Caco-2 (cell line): ENCODE measurements at places on chromosomes 5 and 9. TPM values are rescaled to one million over a fixed set of nuclear protein-coding genes. Genes with fewer than 3 reads are reported as not detected.

GRCh38 chr9:103942651-103943050 is 151.5 kb upstream of the SMC2 start:
- no peak for DNase-seq

The HTR4 gene
- total RNA-seq = not detected in 2 replicates

DNA sequence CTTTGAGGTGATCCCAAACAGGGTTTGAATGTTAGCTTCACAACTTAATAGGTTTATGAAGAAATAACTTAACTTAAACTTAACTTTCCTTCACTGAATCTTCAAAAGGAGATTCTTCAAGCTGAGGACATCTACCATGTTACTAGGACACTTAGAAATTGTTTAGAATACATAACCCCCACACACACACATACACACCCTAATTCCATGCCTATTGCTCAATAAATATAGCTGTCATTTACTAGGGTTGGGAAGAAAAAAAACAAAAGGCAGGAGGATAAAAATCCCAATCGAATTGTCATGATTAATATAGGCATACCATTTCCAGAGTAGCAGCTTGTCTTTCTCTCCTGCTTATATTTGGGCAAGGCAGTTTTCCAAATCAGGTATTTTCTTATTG is 68.3 kb downstream of the ALDH1A1 start:
- DNase-seq = no peak

The PCDHB14 gene
- total RNA-seq = 0.41 and 0.44 TPM in 2 replicates

- no peak for DNase-seq
These were observed 256.5 kb upstream of the CLINT1 start for GRCh38 chr5:158115468-158115867.

GRCh38 chr9:28234133-28234893 is 661.0 kb upstream of the C9orf72 start:
- no peak for DNase-seq

GRCh38 chr9:109590966-109591365 is 92.9 kb upstream of the PTPN3 start:
- DNase-seq = no peak

The SUSD3 gene
- total RNA-seq = 2.2 and 2.9 TPM in 2 replicates

DNA sequence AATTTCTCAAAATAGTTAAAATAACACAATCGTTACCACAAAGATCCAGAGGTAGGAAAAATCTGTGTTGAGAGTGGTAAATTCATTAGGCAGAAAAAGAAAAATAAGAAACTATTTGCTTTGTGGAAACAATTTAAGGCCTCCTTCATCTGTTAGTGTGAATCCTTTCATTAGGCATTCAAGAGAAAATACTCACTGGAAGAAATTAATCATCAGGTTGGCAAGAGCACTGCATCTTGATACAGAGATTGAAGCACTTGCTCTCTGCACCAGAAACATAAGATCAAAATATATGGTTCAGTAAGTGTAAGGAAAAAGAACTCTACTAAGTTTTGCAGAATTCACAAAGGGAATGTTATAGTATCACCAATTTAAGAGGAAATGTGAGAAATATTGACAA is 44.4 kb downstream of the TTC39B start:
- no peak for DNase-seq

DNA sequence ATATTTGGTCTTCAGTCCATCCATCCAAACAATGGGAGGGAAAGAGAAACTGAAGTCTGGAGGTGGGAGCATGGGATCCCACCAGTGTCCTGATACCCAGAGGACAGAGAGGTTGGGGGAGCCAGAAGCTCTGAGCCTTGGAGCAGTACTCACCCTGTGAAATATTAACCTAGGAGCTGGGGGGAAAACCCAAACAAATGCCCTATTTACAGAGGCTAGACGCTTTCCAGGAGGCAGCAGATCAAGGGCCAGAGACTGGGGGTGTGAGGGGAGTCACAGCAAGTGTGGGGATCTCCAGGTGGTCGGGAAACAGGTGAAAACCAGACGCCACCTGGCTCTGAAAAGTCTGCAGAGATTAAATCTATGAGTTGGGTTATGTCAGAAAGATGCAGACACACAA is 6.2 kb downstream of the ZER1 start:
- no peak for DNase-seq

The ACTBL2 gene
- not detected in 2 replicates for total RNA-seq

DNA sequence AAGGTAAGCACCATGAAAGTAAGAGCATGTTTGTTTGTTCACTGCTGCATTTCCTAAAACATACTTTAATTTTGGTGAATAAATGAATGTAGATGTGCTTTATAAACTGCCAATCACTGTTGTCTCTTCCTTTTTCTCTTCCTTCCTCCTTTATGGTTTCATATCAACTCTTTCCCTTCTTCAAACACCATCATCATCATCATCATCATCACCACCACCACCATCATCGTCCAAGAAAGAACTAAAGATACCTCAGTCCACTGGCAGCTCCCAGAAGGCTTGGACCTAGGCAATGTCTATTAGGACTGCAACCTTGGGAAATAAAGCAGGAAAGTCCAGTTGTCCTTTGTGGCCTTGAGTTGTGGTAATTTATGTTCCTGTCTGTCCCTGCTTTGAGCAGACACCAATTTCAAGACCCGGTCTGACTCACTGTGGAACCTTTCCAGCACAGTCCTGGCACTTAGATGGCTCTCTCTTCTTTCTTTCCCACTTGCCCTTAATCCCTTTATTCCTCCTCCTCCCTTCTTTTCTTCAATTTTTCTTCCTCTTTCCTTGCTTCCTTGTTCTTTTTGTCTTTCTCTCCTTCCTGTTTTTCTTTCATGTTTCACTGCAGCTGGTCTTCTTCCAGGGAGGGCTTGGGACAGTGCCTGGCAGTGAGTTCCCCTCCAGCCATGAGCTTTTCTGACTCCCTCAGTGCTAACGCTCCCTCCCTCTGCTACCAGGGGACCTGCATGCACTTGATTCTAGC is 99.3 kb downstream of the ANGPTL2 start:
- DNase-seq = no peak

The FBLL1 gene
- total RNA-seq = not detected in 2 replicates

- no peak for DNase-seq
These were observed 607 bp upstream of the HNRNPAB start for GRCh38 chr5:178203670-178204181.

DNA sequence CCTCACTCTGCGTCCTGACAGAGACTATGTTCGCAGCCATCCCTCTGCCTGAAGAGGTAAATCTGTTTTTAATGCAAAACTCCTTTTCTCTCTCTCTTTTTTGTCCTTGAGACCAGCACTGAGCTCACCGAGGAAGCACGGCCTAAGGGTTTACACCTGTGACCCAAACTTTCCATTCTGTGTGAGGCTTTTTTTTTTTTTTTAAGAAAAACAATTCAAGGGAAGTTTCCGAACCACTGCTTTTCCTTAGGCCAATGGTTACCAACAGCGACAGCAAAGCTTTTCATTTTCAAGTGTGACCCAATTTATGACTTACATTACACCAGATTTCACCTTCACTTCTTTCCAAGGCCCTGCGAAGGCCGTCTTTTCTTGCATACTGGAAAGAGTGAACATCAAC is 205.9 kb downstream of the EFNA5 start:
- DNase-seq = no peak

GRCh38 chr5:102750151-102750834 is 4.8 kb upstream of the PAM start:
- DNase-seq = no peak

- DNase-seq = no peak
These were observed 6.1 kb upstream of the PANK3 start for GRCh38 chr5:168585119-168585856.

The BRD3OS gene
- total RNA-seq = 9.1 and 9.4 TPM in 2 replicates

DNA sequence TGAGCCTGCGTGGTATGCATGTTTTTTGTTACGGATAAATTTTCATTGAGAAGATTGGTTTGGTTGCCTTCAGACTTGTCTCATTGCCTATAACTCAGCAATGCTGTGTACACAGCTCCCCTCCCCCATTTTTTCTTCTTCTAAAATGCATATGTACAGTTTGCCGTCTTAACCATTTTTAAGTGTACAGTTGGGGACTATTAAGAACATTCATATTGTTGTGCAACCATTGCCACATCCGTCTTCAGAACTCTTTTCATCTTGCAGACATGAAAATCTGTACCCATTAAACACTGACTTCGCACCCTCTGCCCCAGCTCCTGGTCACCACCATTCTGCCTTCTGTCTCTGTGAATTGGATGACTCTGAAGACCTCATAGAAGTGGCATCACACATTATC is 6.2 kb downstream of the EXOC3 start:
- no peak for DNase-seq

GRCh38 chr5:131814990-131815389 is 18.2 kb upstream of the FNIP1 start:
- DNase-seq = peak; percentile 24

GRCh38 chr9:76652894-76653293 is 111.3 kb upstream of the PCA3 start:
- no peak for DNase-seq

DNA sequence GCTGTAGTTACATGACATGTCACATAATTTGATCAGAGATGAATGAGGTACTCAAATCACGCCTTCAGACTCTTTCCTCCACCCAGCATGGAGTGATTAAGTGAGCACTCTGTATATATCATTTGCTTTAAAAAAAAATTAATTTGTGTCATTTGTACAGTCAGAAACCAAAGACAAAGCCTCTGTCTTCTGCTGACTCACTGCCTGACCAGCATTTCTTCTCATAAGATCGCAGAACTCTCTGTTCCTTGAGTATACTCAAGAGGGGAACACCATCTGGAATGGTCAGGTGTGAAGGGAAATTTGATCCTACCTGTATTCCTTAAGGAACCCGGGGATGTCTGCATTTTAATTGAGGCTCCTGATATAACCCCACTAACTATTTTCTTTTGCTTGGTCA is 254.4 kb downstream of the FAM114A2 start:
- DNase-seq = no peak

The CXXC5 gene
- total RNA-seq = 79.5 and 92.3 TPM in 2 replicates

DNA sequence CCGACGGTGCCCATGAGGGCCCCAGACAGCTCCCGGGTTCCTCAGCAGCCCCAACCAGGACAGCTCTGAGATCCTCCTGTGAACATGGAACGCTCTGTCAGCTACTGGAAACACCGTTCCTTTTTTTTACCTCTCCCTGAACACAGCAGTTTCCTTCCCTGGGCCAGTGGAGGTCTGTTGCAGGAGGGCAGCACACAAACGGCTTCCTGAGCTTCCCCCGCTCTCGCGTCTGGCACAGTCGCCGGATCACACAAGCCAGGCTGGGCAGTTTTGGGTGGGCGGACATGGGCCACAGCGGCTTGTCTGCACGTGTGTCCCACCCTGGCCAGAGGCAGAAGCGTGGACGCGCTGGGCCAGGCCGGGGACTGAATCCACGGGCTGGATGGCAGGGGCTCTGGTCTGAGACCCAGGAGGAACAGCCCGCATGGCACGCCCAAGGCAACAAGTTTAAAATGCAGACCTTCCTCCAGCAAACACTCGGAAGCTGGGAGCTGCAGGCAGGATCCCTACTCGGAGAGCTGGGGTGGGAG is 106.8 kb upstream of the SARDH start:
- DNase-seq = no peak

DNA sequence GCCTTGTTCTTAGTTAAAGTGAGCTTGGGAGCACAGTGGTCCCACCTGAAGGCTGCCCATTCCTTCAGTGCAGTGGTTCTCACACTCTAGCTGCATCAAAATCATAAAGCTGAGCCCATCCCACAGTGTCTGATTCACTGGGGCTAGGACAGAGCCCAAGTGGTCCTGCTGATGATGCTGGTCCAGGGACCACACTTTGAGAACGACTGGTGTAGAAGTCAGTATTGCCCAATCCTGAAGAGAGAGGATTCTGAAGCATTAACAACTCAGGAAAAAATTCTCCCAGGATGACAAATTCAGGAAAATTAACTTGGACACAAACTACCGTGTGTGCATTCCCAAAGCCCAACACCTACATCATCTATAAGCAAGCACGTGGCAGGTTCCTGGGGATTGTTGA is 176.2 kb downstream of the GABBR2 start:
- DNase-seq = no peak
